PC-9 (cell line): ENCODE measurements at places on chromosomes 12 and 14.

GRCh38 chr12:8108808-8109398 is 14.5 kb upstream of the CLEC4A start:
- peak; percentile 78 for DNase-seq

- DNase-seq, result no peak
These were observed 97.1 kb downstream of the SCAF11 start for GRCh38 chr12:45893240-45893639.

DNA sequence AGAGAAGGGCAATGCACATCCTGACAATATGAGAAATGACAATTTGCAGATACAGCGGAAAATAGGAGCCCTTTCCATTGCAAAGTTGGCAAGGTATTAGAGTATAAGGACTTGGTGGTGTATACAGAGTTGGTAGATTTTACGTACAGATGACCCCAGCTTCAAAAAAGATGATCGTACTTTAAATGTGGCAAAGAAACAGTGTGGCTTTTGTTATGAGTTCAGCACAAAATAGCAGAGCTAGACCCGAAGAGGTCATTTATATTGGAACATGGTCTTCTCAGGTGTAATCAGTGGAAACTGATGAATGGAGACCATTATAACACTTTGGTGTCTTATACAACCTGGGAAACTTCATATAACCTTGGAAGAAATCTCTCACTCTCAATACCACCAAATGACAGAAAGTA is 2.3 kb downstream of the CLEC2B start:
- DNase-seq, result no peak

- no peak for DNase-seq
These were observed 1.4 kb downstream of the RNASE13 start for GRCh38 chr14:21033133-21033698.
